ENCODE measurements at places on chromosomes 2 and 18.

DNA sequence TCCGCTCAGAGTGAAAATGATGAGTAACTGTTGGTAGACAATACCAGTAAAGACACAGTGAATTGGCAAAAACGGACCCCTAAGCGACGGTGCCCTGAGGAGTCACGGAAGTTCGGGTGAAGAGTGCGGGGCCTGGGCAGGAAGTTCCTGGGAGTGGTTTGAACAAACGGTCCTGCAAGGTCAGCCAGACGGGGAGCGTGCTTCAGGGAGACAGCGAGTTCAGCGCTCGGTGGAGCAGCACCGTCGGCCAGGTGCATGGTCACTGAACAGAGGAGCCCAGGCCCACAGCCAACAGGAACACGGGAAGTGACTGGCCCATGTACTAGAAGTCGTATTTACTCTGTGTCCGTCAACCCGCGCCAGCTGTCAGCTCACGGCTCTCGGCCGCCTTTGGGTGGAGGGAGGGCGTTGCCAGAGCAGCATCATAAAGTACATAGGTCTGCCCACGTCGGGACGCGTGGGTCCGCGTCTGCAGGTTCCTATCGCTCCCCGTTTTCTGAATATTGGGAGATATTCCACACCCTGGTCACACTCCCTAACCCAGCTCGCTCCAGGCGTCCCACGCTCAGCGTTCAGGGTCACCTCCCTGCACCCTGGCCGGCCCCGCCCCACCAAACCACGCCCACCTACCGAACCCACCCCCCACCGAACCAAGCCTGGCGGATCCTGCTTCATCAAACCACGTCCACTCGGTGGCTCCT is 75.6 kb upstream of the UXS1 start:
- DNase-seq = peak; percentile 56

- no peak for DNase-seq
Measured at GRCh38 chr2:227479865-227480475, 8.0 kb downstream of the AGFG1 start.

- DNase-seq = no peak
Measured at GRCh38 chr2:3458396-3459184, 60.7 kb downstream of the ADI1 start.

GRCh38 chr2:225272173-225272572 is 127.3 kb upstream of the NYAP2 start:
- DNase-seq = no peak

DNA sequence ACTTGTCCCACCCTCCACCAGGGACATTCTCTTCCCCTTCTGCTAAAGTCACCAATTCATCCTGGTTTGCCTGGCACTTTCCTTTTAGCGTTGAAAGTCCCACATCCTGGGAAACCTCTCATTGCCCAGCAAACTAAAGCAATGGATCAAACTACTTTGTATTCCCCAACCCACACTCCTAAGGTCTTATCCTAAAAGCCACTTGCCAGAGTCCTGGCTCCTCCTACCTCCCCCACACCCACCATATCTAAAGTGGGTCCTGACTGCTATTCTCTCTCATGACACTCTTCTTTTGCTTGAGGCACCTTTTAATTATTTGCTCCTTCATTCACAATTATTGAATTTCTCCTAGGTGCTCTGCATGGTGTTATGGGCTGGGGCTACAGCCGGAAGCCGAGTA is 40.6 kb downstream of the GKN2 start:
- no peak for DNase-seq

GRCh38 chr2:186024921-186025320 is 286.3 kb downstream of the FSIP2 start:
- DNase-seq = no peak

- no peak for DNase-seq
Measured at GRCh38 chr18:70160073-70160678, 45.3 kb downstream of the RTTN start.

DNA sequence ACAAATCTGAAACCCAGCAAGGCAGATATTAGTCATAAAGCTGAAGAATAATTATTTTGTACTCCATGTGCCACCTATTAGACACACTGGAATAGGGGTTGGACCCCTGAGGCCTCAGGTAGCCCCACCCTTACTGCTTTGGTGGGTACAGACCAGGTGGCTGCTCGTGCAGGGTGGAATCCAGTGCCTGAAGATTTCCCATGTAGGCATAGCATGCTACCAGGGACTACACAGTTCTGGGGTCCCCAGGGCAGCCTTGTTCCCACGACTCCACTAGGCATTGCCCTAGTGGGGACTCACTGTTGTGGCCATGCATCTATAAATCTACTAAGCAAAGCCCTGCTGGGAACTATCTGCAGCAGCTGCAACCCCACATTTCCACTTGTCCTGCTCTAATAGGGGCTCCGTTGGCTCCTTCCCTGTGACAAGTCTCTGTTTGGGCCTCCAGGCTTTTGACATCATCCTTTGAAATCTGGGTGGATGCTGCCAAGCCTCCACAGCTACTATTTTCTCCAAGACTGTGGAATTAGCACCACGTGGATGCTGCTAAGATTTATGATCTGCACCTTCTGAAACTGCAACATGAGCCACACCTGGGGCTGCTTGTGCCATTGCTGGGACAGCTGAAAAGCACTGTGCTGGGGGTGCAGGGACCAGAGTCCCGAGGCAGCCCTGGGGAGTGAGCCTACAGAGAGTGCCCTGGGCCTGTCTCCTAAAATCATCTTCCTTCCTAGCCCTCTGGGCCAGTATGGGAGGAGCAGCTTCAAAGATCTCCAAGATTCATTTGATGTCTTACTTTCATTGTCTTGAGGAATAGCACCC is 303.8 kb downstream of the FSIP2 start:
- no peak for DNase-seq

DNA sequence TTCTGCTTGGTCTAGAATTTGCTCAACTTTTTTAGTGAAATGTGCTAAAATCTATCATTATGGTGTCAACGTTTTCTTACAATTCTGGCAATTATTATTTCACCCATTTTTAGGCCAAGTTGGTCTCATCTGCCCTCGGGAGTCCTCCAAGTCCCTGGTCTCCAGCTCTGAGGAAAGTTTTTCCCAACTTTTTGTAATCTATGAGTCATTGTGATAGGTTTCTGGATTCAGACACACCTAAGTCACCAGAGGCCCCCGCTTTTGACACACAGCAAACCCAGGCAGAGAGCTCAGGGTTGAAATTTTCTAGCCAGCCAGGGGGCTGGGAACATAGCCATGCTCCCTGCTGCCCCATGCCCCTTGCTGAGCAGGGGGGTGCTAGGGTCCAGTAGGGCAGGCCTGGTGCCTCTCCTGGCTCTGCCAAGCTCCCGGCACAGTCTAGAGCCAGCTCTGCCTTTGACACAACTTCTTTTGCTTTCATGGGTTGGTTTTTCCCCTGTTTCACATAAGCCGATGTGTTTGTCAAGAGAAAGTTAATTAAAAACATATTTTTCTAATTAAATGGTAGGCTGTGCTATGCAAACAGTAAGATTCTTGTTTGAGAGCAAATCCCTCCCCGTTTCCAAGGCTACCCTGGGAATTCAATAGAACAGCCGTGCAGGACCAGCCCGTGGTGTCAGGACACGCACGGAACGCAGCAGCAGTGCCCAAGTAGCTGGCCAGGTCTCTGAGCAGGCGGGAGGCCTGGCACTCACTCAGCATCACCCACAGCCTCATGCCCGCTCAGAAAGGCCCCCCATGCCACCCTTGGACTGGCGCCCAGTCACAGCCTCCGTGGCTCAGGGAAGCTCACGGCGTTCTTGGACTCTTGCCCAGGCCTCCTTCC is 25.5 kb upstream of the SNED1 start:
- no peak for DNase-seq

DNA sequence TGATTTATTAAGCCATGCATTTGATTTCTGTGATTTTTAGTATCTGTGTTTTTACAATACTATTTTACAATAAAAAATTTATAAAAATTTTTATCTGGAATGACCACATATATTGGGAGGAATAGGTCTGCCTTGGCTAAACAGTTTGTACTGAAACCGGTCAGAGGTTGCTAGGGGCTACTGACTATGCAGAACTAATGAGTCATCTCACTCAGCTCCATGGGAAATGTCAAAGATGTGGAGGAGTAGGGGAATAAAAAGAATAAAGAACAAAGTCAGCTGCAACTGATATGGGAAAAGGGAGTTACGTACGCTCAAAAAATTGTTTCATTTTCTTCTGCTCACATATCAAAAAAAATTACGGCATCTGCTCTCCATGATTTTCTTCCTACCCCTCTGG is 8.6 kb upstream of the TMEM163 start:
- no peak for DNase-seq

GRCh38 chr18:55903911-55904310 is 315.9 kb upstream of the TCF4 start:
- no peak for DNase-seq

DNA sequence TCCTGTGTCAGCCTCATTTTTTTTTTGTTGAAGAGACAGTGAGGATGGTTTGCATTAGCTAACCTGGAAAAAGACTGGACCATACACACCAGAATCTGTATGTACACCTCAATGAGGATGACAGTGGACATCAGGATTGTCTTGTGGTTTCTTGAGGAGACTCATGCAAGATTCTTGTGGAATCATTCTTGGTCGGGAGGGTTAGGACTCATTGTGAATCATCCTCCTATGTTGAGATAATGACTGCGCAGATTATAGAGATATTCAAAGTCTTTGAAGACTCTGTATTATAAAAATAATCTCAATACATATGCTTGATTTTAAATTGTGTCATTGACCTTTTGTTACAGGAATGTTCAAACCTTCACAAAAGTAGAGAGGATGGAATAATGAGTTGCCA is 49.1 kb upstream of the DOCK10 start:
- no peak for DNase-seq

GRCh38 chr18:69985239-69985638 is 37.6 kb upstream of the CD226 start:
- DNase-seq = no peak

GRCh38 chr2:1538663-1539062 is 125.4 kb downstream of the TPO start:
- no peak for DNase-seq

- DNase-seq = no peak
Measured at GRCh38 chr2:9654452-9655100, 23.8 kb upstream of the YWHAQ start.

GRCh38 chr18:11751341-11752115 is 62.5 kb downstream of the GNAL start:
- no peak for DNase-seq

GRCh38 chr2:10493634-10494281 is 45.6 kb upstream of the ODC1 start:
- DNase-seq = peak; percentile 75

GRCh38 chr2:17752892-17753802 is 463 bp downstream of the SMC6 start:
- DNase-seq = no peak

DNA sequence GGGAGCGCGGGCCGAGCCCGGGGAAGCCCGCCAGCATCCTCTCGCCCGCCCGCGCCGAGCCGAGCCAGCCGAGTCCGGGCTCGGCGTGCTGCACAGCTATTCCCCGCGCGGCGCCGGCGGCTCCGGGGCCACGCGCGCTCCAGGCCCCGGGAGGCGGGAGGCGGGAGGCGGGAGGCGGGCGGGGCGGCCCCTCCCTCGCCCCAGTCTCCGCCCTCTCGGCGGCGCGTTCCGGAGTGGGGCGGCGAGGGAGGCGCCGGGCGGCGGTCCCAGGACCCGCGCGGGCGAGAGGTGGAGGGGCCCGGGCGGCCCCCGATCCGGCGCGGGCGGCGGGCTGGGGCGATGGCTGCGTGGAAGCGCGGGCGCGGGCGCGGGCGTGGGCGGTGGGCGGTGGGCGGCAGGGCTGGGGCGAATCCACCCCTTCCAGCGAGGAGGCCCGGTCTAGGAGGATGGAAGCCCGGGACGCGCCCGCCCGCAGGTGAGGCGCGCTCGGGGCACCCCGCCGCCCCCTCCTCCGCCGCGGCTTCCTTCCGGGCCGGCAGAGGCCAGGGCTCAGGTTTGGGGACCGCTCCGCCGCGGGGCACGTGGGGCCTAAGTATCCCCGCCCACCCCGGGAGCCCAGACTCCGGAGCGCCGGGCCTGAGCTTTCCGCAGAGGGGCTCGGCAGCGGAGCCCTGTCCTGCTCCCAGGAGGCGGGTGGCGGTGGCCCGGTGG is at the start of gene ADCY3:
Gene ADCY3 (minus strand): TSS at position 140 of the 711 bp plus-strand sequence. CDS start 1,250 bp downstream, outside the sequence.
- peak; percentile 68 for DNase-seq

GRCh38 chr2:112946086-112946485 is 31.7 kb upstream of the IL36G start:
- no peak for DNase-seq

- DNase-seq = no peak
Measured at GRCh38 chr2:181586569-181587081, 70.3 kb downstream of the CERKL start.

DNA sequence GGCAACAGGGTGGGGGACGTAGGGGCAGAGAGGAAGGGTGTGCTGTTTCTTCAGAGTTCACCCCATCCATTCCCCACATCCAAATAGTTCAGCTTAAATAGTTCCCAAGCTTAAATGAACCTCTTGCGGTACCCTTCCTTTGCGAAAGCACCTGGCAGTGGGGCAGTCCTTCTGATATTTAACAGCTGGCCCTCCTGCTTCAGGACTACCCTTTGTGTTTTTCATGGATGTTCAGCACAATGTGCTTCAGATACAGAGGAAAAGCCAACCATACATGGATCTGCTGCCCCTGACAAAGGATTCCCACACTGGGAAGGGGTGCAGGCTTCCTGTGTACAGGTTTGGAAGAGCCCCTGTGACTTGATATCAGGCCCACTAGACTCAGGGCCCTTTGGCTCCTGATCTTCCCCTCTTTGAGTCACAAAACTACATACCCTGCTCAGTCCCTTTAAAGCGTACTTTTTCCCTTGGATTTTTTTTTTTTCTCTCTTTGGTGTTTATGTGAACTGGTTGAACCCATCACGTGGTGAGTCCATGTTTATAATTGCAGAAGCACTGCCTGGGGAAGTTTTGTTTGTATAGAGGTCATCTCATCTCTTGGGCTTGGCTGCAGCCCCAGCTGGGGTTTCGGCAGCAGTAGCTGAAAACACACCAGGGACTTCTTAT is 45.3 kb upstream of the IGFBP5 start:
- no peak for DNase-seq

DNA sequence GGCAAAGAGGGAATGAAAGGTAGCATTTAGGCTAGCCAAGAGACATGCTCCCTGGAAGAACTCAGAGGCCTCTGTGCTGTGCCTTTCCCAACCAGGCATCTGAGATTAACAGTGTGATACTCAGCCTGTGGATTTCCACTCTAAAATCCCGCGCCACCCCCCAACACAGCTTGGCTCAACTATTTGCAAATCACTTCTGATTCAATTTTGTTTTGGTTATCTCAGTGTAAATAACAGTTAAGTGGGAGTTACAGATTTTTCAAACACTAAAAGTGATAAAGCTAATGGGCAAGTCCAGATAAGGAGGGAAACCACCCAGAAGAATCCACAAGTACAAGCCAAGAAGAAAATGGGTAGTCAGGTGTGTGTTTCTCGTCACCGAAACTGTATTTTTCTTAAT is 1.4 kb upstream of the NRP2 start:
- DNase-seq = no peak

GRCh38 chr2:109033171-109033570 is 44.2 kb upstream of the EDAR start:
- no peak for DNase-seq

GRCh38 chr2:20212871-20213503 is 11.9 kb downstream of the SDC1 start:
- no peak for DNase-seq

GRCh38 chr18:32301976-32302743 is 112.3 kb downstream of the MEP1B start:
- DNase-seq = no peak

- no peak for DNase-seq
Measured at GRCh38 chr2:67938053-67938452, 124.8 kb downstream of the C1D start.

GRCh38 chr18:183769-184168 is 25.4 kb downstream of the USP14 start:
- DNase-seq = no peak

Measured in activated T-cell treated with anti-CD3 and anti-CD28 coated beads, Interleukin-2, amount 50 U/mL, for 1 hour (primary cell).